Stromal cell of bone marrow (primary cell): ENCODE measurements at places on chromosomes 11 and 22.
A peak's percentile ranks its signal among the peaks of the same experiment; 100 is the strongest.

GRCh38 chr11:46306296-46306853 lies 28.9 kb downstream of the CREB3L1 start:
- DNase-seq: no peak

DNA sequence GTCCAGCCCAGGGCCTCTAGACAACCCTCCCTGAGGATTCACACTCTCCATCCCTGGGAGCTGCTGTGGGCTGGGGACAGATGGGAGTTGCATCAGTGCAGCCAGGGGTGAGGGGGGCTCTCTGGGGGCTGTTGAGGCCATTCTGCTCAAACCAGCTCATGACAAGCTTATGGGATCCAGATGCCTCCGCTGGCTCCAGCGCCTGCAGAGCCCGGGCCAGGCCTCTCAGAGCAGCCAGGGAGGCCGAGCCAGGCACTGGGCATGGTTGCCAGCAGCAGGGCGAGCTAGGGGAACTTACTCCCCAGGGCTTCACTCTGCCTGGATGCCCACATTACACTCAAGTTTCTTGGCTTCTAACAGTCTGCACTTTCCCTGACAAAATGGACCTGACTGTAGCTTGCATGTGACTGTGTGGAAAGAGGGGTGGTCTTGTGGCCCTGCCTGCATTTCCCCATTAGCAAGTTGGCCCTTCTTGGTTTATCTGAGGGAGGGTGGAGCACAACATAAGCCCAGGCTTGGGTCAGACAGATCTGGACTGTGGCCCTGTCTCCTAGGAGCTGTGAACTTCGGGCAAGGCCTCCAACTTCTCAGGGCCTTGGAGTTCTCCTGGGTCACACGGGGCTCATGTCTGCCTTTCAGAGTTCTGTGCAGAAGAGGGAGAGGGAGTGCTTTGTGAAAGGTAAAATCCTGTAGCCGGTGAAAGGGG lies 34.5 kb upstream of the CYB5R3 start:
- peak; percentile 47 for DNase-seq

- no peak for DNase-seq
Measured at GRCh38 chr22:32652645-32653270, 148.7 kb upstream of the TIMP3 start.

GRCh38 chr22:47332246-47332980 lies 570.0 kb downstream of the TBC1D22A start:
- no peak for DNase-seq

DNA sequence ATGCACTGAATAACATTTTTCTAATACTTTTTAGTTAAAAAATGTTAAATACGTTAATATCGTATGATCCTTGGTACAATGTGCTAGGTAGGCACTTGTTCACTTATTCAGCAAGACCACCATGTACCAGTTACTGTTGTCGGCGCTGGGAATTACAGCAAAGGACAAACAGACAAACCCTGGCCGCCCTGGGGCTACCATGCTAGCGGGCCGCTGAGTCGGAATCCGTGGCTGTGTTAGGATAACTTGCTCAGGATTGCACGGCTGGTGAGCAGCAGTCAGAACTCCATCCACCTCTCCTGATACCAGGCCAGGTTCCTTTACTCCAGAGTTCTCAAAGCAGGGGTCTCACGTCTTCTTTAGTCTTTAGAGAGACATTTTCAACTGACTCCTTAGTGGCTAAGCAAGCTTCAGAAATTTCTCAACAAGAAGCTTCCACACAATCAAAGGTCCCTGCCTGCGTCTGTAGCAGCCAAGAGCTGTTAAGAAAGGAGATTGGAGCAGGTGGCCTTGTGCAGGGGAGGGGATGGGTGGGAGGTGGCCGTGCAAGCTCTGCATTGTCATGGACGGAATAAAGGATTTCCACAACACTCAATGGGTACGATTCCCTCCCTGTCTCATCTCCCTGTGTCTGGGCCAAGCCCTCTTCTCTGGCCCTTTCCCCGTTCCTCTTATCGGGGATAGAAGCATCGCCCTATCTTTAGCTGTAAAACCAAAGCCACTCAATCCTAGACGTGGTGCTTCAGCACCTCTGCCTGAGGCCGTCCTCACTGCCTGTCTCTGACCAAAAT lies 39.8 kb upstream of the NNMT start:
- DNase-seq: no peak

DNA sequence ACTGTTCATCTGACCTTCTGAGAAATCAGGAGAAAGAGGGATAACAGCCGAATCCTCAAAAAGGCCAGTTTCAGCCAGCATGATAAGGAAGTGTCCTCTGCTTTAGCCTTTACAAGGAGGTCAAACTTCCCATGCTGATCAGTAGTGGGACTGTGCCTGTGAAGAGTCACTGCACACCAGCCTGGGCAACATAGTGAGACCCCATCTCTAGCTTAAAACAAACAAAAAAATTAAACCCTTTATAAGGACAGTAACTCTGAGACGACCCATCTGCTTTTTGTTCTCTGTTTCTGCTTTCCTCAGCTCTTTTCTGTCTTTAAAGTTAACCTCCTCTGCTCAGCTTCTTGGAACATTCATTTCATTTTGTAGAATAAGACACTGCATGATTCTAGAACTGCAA lies 49.7 kb downstream of the SCGB1A1 start:
- no peak for DNase-seq

DNA sequence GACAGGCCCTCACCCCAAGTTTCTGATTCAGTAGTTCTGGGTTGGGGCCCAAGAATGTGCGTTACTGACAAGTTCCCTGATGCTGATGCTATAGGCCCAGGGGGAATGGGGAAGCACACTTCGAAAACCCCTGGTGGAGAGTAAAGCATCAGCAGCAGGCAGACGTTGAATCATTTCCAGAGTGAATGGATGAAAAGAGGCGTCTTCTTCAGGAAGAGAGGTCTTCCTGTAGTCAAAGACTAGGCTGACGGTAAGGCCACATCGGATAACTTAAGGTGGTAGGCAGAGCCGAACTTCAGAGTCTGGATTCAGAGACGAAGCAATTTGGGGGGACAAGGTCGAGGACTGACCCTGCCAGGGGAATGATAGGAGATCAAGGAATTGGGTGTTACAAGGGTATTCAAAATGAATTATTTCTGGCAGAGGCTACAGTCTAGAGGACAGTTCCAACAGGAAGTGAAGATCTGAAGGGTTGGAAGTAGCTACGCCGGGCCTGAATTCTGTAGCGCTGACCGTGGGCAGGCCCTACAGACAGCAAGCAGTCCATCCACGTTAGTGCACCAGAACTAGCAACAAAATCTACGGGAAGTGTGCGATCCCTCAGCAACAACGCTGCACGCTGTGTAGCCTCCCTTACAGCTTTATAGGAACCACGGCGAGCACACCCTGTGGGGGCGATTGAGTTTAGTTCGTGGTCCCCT lies 862 bp upstream of the CENATAC start:
- DNase-seq: peak; percentile 21

DNA sequence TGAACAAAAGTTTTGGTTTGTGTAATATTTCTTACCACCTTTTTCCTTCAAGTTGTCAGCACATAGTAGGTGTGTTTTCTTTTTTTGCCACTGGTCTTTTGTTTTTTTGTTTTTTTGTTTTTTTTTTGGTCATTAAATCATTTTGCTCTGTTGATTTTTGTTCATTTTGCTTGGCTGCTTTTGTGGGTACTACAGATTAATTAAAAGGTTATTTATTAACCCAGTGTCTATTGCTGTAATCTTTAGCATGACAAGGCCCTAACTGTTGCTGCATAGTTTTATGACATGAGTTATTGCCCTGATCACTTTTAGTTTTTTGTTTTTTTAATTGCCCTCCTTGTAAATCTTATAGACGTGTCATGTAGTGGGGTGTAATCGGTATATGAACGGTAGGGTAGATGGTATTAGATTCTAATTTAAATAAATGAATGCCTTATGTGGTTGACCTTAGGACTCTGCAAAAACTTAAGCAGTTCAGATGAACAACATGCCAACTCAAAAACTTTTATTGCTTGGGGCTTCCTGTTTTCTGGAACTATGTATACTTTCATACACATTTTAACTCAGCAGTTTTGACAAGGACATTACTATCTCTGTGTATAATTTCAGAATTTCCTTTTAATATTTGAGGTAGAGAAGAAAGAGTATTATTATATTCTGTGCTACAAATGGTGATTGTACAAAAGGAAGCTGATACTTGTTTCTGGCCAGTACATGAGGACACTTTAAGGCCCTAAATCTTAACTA lies 7.9 kb downstream of the EWSR1 start:
- no peak for DNase-seq

DNA sequence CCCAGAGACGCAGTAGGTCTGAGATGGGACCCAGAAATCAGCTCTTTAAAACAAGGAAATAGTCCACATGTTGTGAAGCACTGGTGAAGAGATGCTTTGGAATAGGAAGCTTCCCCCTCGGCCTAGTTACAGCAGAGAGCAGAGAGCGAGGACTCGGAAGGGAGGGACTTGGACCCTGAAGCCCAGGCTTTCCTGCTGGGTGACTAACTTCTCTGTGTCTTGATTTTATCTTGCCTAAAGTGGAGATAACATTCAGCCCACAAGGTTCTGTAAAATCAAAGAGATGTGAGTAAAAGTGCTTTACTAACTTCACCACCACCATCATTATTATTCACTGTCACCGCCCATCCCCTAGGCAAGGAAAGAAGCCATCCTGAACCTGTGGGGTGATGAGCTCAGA lies 58.4 kb downstream of the THAP12 start:
- DNase-seq: no peak

DNA sequence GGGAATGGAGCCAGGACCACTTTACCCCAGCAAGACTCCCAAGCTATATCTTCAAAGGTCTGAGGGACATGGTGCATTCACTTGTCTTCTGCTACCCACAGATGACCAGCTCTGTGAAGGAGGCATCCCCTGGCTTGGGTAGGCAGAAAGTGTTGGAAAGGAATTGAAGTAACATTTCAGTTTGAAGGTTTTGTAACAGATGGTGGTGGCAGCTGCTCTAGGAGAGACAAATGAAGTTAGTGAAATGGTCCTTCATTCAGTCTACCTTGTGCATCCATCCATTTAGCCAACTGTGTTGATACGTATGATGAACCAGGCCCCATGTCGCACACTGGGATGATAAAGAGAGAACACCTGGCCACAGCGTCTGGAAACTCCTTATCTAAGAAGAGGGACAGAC lies 140.5 kb downstream of the COMMD9 start:
- no peak for DNase-seq

- no peak for DNase-seq
Measured at GRCh38 chr22:27173530-27173929, 516.1 kb downstream of the MIAT start.

GRCh38 chr11:13183826-13184196 lies 93.8 kb upstream of the BMAL1 start:
- DNase-seq: no peak

DNA sequence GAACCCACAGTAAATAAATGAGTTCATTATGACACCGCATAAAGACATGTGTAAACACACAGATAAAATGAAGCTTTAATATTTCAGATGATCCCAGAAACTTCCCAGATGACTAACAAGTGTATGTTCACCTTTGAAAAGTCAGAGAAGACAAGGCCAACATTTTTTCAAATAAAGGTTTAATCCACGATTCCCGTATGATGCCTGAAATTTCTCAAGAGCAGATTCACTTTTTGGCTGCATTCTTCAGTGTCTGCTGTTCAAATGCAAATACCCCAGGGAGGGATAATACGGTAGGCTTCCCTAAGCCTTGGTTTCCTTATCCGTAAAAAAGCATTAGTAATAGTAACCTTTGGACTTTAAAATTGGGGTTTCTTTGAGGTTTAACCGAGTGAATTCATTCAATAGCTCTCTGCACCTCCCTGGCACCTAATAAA lies 62.5 kb downstream of the SYTL2 start:
- DNase-seq: no peak

DNA sequence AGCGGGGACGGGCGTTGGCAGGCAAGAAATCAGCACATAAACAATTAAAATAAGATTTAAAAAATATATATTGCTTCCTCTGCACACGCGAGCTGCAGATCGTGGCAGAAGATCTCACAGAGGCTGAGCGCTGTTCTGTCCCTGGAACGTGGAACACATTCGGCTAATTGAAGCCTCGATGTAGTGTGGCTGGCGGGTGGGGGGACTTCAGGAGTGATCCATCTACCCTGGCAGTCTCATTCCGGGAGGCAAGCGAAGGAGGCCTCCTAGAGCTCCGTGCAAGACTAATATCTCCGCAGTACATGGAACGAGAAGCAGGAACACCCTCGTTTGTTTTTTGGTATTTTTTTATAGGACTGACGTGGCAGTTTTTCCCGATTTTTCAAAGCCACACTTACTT lies 402.4 kb downstream of the MN1 start:
- no peak for DNase-seq

DNA sequence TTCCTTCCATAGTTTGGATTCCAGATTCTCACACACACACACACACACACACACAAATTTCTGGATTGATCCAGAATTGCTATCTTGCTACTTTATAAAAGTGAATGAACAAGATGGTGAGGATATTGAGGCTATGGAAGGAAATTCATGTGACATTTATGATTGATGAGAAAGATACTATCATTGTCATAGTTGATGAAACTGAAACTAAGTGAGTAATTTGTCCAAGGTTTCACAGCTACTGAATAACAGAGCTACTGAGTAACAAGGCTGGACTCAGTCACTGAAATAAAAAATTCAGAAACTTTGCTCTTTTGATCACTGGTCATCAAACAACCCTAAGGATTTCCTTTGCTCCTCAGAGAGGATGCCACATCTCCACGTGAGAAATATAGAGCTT lies 16.2 kb downstream of the OR5D16 start:
- DNase-seq: no peak

DNA sequence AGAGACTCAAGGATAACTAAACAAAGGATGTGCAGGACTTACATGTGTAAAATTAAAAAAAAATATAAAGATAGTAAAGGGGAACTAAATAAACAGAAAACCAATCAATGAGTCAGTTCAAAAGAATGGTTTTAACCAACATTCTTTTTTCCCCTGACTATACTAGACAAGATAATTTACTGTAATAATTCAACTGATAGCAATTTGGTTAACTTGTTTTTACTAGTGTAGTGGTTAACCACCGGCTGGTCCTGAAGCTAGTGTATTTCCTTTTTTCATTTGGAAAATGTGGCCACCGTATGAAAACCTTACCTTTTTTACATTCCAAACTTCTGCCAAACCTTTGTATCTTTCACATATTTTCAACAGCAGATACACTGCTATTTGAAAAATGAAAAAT lies 123.1 kb downstream of the ARHGAP42 start:
- DNase-seq: no peak

DNA sequence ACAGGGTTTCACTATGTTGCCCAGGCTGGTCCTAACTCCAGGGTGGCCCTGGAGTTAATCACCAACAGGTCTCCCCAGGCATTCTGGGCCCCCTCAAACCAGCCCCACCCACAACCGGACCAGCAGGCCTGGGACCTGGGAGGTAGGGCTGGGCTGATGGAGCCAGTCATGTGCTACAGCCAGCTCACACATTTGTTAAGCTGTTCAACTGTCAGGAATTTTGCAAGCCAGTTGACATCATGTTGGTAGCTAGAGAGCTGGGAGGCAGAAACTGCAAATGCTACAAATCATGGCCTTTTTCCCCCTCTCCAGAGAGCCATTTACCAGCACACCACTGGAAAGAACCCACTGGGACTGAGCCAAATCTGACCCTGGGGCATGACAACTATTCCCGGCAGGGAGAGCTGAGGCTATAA lies 6.8 kb downstream of the ARHGAP1 start:
- DNase-seq: peak; percentile 85

GRCh38 chr11:122181372-122181771 lies 65.4 kb upstream of the BLID start:
- no peak for DNase-seq

- no peak for DNase-seq
Measured at GRCh38 chr22:46900549-46900948, 138.1 kb downstream of the TBC1D22A start.

GRCh38 chr11:6587360-6587953 lies 16.0 kb downstream of the RRP8 start:
- DNase-seq: no peak

- no peak for DNase-seq
Measured at GRCh38 chr22:39684702-39685281, 114.2 kb downstream of the CACNA1I start.
